ENCODE measurements at places on chromosomes 1 and 21. TPM values are rescaled to one million over a fixed set of nuclear protein-coding genes. Genes with fewer than 3 reads are reported as not detected.

- no peak overlapping the region for H3K27ac ChIP-seq
- peak; percentile 51 for DNase-seq
- H3K36me3 ChIP-seq = no peaks in the 10 kb centered on the region
- H3K4me1 ChIP-seq = no peaks in the 10 kb centered on the region
- H3K27me3 ChIP-seq = no peaks in the 10 kb centered on the region
- no peak overlapping the region for H3K4me3 ChIP-seq
Observed at GRCh38 chr1:199172171-199173124, 533.6 kb downstream of the PTPRC start.

GRCh38 chr1:165289556-165289955 lies 67.0 kb downstream of the LMX1A start:
- H3K4me3 ChIP-seq = no peak overlapping the region
- no peaks in the 10 kb centered on the region for H3K36me3 ChIP-seq
- DNase-seq = no peak
- H3K4me1 ChIP-seq = peaks cover 4% of the 10 kb centered on the region
- H3K27ac ChIP-seq = no peak overlapping the region

DNA sequence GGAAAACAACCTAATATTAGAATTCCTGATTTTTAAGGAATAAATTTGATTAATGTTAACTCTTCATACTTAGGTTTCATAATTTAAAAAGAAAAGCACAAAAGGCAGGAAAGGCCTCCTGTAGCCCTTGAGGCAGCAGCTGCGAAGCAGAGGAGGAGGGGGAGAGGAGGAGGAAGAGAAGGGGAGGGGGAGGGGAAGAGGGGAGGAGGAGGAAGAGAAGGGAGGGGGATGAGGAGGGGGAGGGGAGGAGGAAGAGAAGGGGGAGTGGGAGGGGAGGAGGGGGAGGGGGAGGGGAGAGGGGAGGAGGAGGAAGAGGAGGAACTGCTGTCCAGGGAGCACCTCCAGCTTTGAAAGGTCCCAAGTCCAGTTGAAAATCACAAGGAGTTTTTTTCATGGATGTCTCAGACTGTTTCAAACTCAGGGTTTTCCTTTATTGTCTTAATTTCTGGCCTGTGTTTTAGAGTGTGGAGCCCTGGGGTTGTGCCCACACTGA lies 35.1 kb upstream of the DIP2A start:
- no peak overlapping the region for H3K4me3 ChIP-seq
- H3K27me3 ChIP-seq = no peaks in the 10 kb centered on the region
- H3K4me1 ChIP-seq = no peaks in the 10 kb centered on the region
- peaks cover 46% of the 10 kb centered on the region for H3K36me3 ChIP-seq

- H3K4me1 ChIP-seq = peaks cover 87% of the 10 kb centered on the region
- H3K27ac ChIP-seq = peak overlapping the region; percentile 96
- no peaks in the 10 kb centered on the region for H3K27me3 ChIP-seq
- no peak overlapping the region for H3K4me3 ChIP-seq
Observed at GRCh38 chr1:234531151-234531635, 52.2 kb upstream of the TARBP1 start.

Gene IFI44
- 38.4 TPM for total RNA-seq

Measured in lung (tissue), 17 donors.